ENCODE measurements at places on chromosomes 6 and 20.
A peak's percentile ranks its signal among the peaks of the same experiment; 100 is the strongest.

DNA sequence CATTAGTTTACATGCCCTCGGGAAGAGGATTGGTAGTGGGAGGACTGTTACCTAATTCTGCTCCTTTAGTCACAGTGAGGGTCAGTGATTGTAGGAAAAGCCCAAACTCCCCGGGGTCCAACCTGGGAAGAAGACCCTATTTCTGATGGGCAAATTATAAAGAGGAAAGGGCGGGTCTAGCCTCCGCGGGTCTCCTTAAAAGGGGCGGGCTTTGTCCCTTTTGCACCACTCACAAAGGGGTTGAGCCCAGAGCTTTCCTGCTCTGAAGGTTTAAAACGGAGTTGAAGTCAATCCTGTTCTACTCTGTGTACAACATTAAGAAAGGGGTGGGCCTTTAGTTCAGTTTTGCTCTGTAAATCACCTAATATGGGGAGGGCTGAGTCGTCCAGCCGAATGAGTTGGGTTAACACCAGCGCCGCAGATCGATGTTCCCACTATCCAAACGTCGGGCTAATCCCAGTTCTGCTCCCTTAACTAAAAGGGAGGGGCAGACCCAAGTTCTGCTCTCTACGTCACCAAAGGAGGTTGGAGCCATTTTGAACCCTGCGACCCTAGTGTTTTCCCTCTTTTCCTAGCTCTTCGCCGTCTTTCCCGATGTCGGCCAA, 920 bp upstream of the RNF5 start:
- DNase-seq: peak; percentile 75

DNA sequence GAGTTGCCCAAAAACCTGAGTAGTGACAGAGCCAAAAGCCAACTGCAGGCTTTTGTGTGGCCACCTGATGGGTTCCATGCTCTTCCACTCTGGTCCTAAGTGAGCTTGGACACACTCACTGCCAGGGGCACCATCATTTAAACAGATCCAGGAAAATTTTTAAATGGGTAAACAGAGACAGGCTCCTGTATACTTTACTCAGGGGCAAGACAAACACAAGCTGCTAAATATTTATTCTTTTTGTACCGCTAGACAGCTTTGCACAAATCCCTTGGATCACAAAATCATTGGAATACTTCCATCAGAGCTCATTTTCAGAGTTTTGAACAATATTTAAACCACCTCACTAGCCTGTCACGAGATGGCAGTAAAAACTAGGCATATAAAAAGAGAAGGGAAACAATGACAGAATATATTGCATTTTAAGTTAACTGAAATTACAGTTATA, 31.4 kb downstream of the GCLC start:
- peak; percentile 43 for DNase-seq

DNA sequence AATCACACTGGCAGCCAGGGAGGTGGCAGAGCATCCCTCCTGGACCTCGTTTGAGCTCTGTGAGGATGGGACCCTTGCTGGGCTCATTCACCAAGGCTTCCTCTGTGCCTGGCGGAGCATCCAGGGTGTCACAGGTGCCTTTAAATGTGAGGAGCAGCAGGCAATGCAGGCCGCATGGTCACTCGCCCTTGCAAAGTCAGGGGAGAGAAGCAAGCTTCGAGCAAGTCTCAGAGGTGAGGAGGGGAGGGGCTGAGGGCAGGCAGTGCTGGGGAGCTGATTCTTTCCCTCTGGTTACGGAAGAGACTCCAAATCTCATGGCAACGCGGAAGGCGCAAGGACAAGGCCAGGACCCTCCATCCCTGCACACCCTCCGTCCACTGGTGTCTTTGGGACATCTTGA, 182.7 kb upstream of the PMEPA1 start:
- no peak for DNase-seq

- DNase-seq: no peak
These were observed 25.7 kb downstream of the SNX3 start for GRCh38 chr6:108235127-108235526.

- no peak for DNase-seq
These were observed 226.3 kb upstream of the KCNG1 start for GRCh38 chr20:51249215-51249614.

- DNase-seq: no peak
These were observed 3.0 kb upstream of the DDX43 start for GRCh38 chr6:73391675-73392074.

GRCh38 chr20:12825226-12825595, 183.6 kb upstream of the SPTLC3 start:
- DNase-seq: no peak

DNA sequence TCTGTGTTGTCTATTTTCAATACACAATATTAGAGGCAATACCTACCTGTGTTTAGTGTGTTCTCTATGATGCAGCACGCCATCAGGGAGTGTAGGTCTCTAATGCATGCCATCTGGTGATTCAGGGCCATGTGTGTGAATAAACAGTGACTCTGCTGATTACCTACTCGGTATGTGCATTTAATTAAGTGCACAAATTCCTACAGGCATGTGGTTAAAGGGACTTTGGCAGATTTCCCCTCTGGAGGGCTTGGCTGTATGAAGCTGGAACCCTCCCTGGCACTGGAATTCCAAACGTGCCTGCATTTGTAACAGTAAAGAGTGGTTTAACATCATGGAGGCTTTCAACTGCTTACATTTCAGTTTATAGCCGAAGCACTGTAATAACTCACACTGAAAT, 401.5 kb upstream of the SASH1 start:
- DNase-seq: no peak

DNA sequence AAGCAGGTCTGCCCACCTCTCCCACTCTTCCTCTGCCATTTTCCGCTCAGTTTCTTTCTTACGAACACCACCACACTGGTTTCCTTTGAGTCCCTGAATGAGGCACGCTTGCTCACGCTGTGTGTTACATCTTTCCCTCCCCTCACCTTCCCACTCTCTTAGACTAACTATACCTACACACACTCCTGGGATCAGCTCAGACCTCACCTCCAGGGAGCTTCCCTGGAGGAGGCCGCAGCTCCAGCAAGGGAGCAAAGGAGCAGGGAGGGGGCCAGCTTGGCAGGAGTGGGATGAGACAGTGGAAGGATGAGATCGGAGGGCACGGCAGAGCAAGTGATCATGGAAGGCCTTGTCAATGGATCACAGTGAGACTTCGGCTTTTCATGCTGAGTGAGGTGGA, 28.3 kb upstream of the B4GALT5 start:
- DNase-seq: no peak

DNA sequence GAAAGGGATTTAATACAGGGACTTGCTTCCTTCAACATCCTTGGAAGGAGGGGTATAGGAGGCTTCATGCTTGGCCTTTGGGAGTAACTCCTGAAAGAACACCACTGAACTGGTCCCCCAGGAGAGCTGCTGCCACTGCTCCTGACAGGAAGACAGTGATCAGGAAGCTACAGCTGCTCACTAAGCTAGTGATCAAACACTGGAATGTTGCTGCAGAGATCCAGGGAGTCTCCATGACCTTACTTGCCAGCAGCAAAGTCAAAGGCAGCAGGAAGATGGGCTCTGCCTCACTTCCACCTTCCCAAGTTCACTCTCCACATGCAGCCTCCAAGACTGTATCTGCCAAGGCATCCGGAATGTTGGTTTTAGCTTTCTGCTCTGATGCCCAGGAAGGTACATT, 31.8 kb downstream of the PIM1 start:
- DNase-seq: no peak

- no peak for DNase-seq
These were observed 1034.9 kb downstream of the EYS start for GRCh38 chr6:64672131-64672530.

GRCh38 chr6:109050447-109051102, 44.1 kb downstream of the SESN1 start:
- DNase-seq: no peak

DNA sequence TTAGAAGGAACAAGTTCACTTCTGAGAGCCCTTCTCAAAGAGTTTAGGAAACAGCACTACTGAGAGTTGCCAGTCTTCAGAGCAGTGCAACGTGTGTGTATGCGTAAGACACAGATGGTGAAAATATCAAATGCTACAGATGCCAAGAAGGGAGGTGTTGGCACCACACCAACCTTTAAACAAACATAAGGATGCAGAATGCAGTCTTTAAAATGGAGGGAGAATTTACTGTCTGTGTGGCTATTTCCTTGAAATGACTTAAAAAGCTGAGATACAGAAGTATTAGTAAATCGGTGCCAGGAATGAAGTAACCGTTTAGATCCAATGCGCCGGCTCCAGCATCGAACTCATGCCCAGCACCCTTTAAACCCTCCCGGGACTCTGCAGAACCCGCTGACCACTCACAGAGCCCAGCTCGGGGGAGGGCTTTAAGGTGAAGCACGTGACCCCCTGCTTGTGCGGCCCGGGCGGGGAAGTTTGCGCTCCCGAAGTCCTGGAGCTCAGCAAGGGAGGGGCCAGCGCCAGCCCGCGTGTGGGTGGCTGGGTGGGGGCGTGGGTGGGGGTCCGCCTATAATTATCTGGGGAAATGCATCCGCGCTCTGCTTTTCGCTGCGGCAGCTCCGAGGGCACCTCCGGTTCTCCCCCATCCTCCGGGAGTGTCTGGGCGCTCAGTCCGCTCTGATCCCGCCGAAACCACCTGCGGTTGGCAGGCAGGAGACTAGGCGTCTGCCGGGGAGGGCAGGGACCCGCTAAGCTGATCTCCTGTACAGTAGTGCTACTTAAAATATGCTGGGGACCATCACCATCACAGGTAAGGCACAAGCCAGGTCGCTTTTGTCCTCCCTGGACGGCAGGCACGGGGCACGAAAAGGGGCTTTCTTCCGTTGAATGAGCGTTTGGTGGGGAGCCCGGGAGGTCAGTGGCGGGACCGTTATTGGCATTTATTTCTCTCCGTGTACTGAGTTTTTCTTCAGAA, 66.0 kb downstream of the ZBTB2 start:
- DNase-seq: no peak

- DNase-seq: no peak
These were observed 6.4 kb downstream of the AARS2 start for GRCh38 chr6:44306710-44307109.

GRCh38 chr20:34332262-34332920, 29.2 kb upstream of the AHCY start:
- no peak for DNase-seq

DNA sequence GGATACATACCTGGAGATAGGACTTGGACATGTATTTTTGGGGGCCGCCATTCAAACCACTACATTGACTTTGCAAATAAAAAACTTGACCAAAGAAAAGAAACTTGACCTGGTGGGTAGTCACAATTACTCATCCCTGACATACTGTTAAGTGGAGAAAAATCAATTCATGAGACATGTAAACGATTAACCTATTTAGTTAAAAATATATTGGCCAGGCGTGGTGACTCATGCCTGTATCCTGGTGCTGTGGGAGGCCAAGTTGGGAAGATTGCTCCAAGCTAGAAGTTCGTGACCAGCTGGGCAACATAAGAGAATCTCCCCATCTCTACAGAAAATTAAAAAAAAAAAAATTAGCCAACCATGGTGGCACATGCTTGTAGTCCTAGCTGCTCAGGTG, 2.5 kb upstream of the SRSF12 start:
- DNase-seq: no peak

- DNase-seq: peak; percentile 5
These were observed 408.6 kb upstream of the ADGRB3 start for GRCh38 chr6:68226460-68226859.

GRCh38 chr6:121723623-121724022, 288.2 kb downstream of the GJA1 start:
- no peak for DNase-seq

- no peak for DNase-seq
These were observed 16.3 kb downstream of the BMP2 start for GRCh38 chr20:6783752-6784151.

DNA sequence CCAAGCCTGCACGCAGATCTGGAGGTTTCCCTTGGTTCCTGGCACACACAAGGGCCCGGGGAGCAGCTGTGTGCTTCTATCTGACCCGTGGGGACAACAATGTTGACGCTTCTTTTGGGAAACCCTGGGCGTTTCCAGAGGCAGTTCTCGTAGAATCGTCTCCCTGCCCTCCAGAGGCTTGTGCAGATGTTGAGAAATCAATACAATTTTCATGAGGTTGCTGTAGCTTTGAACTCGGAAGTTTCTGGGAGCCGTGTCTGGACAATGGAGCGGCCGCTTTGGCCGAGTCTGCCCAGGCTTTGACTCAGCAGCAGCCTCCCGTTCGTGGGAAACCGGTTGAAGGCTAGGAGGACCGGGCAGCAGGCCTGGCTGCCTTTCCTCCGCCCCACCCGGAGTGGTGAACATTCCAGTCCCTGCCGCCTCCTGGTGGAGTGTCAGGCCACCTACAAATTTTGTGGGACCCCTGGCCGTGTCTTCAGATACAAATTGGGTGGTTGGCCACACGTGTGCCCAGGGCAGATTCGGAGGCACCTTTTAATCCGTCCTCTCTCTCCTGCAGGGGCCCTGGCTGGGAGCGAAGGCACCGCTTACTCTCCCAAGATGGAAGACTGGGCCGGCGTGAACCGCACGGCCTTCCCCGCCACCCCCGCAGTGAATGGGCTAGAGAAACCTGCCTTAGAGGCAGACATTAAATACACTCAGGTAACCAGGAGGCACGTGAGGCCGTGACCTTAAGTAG, 2.7 kb downstream of the PAX1 start:
- DNase-seq: no peak

GRCh38 chr6:67433124-67433523, 1202.0 kb upstream of the ADGRB3 start:
- DNase-seq: no peak

- no peak for DNase-seq
These were observed 324.2 kb upstream of the PREP start for GRCh38 chr6:105726902-105727655.

GRCh38 chr6:4134841-4135664, at the start of gene ECI2:
Gene ECI2 (minus strand): TSS chr6:4135575. CDS start chr6:4135560, 15 bp downstream.
- peak; percentile 45 for DNase-seq

- DNase-seq: peak; percentile 25
These were observed 83.2 kb downstream of the GCLC start for GRCh38 chr6:53461696-53462095.

DNA sequence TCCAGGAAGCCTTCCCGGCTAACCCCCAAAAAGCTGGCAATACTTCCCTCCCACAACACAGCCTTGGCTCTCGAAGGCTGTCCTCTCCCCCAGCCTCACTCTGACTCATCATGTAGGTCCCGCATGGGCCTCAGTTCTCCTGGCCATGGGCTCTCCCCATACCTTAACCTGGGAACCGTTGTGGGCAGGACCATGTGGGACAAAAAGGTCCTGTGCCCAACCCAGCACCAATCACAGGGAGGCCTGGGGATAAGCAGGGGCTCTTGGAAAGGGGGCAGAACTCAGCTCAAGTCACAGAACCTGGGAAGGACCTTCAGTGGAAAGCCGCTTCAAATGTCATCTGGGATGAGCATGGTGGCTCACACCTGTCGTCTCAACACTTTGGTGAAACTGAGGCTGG, 45.5 kb downstream of the MRPL14 start:
- no peak for DNase-seq

GRCh38 chr20:48056218-48056617, 270.9 kb upstream of the SULF2 start:
- DNase-seq: no peak

DNA sequence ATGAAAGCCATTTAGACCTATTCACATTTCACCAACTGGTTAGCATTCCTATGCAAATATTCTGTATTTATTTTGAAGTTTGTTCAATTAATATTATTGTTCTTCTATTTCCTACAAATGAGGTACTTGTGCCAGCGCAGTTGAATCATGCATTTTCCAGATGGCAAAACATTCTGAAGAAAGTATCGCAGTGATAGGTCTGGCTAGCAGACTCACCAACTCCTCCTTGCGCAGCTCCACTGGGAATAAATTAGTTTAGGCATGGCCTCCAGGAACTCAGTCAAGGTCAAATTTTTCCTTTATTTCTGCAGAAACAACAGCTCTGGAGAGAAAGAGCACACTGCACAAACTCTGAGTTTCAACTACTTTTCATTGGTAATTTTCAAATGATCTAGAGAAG, 437.7 kb downstream of the COL12A1 start:
- DNase-seq: no peak

GRCh38 chr6:13368079-13368730, 39.9 kb upstream of the TBC1D7 start:
- DNase-seq: no peak

Data from NCI-H1092 treated with DMSO at 0.1 percent for 48 hours (cell line).